ENCODE measurements at places on chromosomes 13 and 19.

GRCh38 chr19:51702103-51702824, 9.1 kb downstream of the SPACA6 start:
- peak; percentile 85 for DNase-seq

GRCh38 chr19:34298891-34299520, 44.7 kb downstream of the GARRE1 start:
- DNase-seq = no peak

DNA sequence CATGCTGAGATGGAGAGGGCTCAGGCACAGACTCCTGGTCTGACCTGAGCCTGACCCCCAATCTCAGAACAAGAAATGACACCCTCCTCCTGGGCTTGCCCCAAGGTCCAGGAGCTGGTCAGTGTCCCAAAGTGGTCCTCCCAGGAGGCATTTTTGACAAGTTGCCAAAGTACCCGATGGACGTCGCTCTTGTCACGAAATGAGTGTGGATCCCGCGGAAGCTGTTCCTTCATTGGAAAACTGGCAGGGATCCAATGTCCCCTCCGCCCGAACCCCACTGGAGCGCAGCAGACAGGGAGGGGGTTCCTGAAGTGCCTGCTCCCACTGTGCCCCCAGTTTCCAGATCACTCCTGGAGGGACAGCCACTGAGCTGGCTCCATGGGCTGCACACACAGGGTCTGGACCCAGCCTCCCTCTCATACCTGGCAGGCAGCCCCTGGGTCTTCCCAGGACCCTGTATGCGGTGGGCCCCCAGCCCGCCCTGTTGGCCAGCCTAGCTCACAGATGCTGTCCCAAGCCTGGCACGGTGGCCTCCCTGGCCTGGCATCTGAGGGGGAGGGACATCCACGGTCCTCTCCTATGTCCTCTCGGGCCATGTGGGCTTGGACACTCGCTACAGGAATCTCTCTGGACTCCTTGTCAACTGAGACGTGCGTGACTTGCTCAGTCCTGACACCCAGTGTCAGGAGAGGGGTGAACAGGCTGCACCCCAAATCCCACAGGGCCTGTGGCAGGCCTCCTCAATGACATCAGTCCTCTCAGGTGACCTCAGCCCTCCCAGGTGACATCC, 12.8 kb upstream of the ZNF14 start:
- DNase-seq = no peak

GRCh38 chr13:110841406-110841805, 73.5 kb downstream of the ANKRD10 start:
- DNase-seq = no peak

- DNase-seq = no peak
Observed at GRCh38 chr19:47377208-47377701, 28.1 kb downstream of the DHX34 start.

DNA sequence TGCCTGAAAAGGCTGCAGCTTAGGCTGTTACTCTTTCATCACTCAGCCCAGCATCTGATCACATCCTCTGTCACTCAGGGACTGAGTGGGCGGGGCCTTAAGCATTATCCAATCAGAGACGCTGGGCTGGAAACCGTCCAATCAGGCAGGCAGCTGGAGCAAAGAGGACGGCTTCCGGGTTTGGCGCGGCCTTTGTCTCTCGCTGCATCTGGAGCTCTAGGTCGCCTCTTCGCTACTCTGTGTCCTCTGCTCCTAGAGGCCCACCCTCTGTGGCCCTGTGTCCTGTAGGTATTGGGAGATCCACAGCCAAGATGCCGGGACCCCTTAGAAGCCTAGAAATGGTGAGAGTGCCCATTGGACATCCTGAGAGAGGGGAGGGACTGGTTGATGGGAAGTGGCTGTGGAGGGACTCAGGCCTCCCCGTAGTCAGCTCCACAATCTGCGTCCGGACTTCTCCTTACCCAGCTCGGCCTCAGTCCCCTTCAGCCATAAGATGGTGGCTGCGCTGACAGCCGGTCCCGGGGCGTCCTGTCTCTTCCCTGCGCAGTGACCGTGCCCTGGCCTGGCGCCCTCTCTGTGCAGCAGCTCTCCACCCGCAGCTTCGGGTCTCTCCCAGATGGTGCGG, at the start of gene ZNF486:
Gene ZNF486 (plus strand): TSS at position 195 of the 625 bp plus-strand sequence. CDS start 117 bp downstream, at position 312.
- peak; percentile 97 for DNase-seq

GRCh38 chr19:14814982-14815652, 19.9 kb downstream of the OR7A5 start:
- no peak for DNase-seq

DNA sequence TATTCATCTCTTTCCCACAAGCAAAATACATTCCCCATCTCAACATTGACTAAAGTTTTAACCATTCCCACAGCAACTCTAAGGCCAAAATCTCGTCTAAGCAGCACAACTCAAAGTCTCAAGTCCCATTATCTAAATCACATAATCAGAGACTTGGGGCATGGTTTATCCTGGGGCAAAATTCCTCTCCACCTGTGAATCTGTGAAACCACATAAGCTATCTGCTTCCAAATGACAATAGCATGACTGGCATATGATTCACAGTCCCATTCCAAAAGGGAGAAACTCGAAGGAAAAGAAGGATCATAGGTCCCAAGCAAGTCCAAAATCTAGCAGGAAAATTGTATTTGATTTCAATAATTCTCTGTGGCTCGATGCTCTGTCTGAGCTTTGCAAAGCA, 73.0 kb downstream of the ANKRD10 start:
- DNase-seq = no peak

GRCh38 chr19:5950741-5951140, 27.2 kb downstream of the RANBP3 start:
- DNase-seq = no peak

- DNase-seq = no peak
Observed at GRCh38 chr19:2661615-2662014, 40.9 kb downstream of the GNG7 start.

- no peak for DNase-seq
Observed at GRCh38 chr19:8180018-8180417, 29.2 kb upstream of the CERS4 start.

- DNase-seq = no peak
Observed at GRCh38 chr13:44268980-44269379, 104.6 kb upstream of the SERP2 start.

- no peak for DNase-seq
Observed at GRCh38 chr13:88031980-88032559, 360.9 kb downstream of the SLITRK5 start.

- DNase-seq = no peak
Observed at GRCh38 chr19:31214997-31215396, 134.2 kb downstream of the TSHZ3 start.

DNA sequence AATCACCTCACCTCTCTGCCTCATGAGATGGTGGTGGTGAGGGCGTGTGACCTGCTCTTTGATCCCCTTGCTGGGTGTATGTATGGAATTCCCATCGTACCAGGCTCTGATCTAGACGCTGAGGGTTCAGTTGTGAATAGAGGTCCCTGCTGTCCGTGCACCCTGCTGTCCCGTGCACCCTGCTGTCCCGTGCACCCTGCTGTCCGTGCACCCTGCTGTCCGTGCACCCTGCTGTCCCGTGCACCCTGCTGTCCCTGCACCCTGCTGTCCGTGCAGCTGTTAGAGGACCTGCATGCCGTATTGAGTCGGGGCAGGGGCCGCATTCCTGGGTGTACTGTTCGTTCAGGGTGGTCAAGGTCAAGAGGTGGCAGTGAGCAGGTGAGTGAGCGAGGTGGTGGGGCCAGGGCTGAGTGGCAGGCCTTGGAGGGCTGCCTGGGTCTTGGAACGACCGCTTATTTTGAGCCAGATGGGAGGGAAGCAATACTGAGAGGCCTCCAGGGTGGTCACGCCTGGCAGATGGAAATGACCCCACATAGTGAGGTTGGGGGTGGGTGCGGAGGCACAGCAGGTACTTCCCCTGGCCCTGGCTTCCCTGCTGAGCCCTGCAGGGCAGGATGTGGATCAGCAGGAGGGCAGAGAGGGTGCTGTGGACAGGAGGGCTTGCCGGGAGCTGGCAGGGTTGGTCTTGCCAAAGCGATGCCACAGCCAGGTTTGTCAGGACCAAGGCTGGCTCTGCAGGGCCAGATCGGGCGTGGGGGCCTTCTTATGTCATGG, 4.6 kb upstream of the EPN1 start:
- DNase-seq = peak; percentile 60

DNA sequence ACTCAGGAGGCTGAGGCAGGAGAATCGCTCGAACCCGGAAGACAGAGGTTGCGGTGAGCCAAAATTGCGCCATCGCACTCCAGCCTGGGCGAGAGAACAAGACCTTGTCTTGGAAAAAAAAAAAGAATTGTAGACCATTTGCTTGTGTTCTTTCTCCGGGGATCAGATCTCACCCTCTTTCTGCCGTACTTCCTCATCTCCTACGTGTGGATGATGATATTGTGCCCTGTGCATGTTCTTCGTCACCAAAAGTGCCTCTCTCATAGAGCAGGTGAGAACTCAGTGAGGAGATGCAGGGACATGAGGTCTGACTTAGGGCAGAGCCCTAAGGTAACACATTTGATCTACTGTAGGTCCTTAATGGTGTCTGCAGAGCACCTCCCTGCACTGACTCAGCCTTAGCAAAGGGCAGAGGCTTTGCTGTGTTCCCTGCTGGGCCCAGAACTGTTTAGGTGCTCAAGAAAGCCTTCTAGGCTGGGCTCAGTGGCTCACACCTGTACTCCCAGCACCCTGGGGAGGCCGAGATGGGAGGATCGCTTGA, 1.3 kb downstream of the APOC2 start:
- no peak for DNase-seq

GRCh38 chr19:42831221-42832019, 48.1 kb downstream of the PSG1 start:
- no peak for DNase-seq

DNA sequence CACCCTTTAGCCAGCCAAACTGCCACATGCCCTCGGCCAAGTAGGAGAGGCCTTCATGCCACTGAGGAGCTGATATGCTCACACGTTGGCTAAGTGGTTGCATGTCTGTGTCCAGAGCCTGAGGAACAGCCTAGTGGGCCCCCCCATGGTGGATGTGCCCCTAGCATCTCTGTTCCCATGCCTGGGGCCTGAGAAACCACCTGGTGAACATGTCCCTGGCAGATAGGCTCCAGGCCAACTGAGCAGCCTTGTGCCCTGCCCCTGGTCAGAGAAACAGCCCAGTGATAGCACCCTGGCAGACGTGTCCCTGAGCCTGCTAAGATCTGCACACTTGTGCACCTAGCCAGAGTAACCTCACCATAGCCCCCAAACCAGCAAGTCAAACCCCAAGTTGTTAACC, 121.8 kb upstream of the WASF3 start:
- DNase-seq = no peak

- no peak for DNase-seq
Observed at GRCh38 chr13:75760131-75761021, 124.2 kb downstream of the LMO7 start.

DNA sequence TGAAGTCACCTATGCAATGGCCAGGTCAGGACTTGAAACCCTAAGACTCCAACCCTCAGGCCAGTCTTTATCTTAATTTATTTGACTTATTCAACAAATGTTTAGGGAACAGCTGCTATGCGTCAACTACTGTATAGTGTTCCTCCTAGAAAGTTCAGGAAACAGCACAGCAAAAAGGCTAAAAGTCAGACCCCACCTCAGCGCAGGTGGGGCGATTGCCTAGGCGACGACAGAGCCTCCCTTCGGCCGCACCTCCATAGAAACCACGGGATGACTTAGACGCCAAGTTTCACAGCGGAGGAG, 502 bp downstream of the VRK3 start:
- no peak for DNase-seq

DNA sequence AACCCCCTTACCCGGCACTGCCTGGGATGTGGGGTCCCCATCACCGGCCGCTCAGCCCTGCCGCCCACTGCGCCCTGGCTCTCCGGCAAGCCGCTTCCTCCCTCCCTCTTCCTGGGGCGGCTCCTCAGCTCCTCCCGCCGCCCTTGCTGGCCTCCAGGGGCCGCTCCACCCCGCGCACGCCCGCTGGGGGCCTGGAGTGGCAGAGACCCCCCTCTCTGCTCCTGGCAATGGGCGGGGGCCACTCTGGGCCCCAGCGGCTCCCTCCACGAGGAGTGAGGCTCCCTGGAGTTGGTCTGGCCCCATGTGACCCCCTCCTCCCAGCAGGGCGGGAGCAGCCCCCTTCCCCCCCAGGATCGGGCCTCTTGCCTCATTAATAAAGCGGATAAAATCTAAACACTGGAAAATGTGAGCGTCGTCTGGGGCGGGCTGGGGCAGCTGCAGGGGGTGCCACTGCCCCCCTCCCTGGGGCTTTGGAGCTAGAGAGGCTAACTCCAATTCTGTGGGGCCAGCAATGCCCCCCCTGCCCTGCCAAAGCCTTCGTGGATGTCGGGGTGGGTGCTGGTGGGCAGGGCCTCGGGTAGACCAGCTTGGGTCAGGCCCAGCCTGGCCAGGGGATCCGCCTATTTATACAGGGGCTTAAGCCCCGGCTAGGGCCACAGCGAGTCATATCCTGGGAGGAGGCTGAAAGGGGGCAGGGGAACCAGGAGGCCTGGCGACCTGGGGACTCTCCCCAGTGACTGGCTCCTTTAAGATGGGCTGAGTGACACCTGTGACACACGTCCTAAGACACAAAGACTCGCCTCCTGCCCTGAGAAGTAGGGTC, at the start of gene PTGER1:
Gene PTGER1 (minus strand): TSS at position 104 of the 823 bp plus-strand sequence. CDS start 1,034 bp downstream, outside the sequence.
- no peak for DNase-seq

DNA sequence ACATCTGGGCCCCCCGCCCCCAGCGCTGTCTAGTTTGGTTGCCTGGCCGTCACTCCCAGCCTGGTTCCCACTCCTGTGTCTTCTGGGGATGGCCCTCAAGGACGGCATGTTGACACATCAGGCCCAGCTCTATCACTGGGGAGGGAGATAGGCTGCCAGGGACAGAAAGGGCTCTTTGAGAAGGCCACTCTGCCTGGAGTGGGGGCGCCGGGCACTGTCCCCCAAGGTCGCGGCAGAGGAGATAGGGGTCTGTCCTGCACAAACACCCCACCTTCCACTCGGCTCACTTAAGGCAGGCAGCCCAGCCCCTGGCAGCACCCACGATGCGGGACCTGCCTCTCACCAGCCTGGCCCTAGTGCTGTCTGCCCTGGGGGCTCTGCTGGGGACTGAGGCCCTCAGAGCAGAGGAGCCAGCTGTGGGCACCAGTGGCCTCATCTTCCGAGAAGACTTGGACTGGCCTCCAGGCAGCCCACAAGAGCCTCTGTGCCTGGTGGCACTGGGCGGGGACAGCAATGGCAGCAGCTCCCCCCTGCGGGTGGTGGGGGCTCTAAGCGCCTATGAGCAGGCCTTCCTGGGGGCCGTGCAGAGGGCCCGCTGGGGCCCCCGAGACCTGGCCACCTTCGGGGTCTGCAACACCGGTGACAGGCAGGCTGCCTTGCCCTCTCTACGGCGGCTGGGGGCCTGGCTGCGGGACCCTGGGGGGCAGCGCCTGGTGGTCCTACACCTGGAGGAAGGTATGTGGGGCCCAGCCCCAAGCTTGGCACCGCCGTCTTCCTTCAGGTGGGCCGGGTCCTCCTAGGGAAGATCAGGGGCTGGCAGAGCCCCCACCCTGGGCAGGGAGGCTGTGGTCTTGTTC, at the start of gene AMH:
Gene AMH (plus strand): TSS at position 314 of the 857 bp plus-strand sequence. CDS start 10 bp downstream, at position 324.
- no peak for DNase-seq

DNA sequence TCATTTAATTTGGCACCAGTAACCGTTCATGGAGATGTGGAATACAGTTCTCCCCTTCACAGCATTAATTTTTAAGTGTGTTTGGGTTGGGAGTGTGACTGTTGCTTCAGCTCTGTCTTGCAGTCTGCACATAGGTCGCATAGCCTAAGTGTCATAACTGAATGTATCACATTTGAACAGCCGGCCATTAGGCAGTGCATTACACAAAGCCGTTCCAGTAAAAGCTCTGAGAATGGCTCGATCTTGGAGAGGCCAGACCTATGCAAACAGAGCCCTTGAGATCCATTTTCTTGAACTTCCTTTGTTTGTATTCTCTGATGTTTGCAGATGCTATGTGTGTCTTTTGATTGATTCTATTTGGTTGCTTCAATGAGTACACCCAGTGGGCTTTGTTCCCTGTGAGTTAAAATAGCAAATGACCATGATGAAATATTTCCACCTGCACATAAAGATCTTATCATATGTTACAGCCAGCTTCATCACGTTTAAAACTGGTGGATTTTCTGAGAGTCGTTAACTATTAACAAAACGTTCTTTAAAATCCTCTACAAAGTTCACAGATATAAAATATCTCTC, 1104.9 kb upstream of the SLC10A2 start:
- no peak for DNase-seq

Measured in femur (tissue), 1 donor.